ENCODE measurements at places on chromosomes 7 and 10.

DNA sequence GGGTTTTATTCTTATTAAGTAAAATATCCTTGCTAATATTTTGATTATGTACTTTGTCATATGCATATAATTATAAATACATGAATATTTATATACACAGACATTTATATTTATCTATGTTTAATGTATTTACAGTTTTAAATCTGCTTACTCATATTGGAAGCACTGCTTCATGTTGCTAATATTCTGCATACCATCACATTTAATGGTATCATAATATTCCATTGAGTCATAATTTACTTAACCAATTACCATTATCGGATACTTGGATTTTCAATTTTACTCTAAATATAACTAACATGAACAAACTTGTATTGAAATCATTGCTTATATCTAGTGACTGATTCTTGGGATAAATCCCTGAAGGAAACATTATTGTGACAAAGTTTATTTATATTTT, 155.2 kb downstream of the MBL2 start:
- DNase-seq: no peak

DNA sequence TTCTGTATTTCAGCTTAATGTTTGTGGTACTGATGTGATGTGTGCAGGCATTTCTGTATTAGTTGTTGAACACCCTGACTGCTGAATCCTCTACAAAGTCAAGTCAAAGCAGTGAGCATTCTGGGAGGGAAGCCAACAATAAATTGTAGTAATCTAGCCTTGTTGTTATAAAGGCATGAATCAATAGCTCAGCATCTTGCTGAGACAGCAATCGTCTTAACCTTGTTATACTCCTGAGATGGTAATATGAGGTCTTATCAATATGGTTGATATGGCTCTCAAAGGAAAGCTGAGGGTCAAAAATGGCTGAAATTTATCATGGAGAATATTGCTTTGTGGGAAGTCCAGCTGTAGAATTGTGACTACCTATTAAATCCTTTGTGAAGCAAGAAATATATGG, 299.4 kb downstream of the DNAJB9 start:
- DNase-seq: no peak

DNA sequence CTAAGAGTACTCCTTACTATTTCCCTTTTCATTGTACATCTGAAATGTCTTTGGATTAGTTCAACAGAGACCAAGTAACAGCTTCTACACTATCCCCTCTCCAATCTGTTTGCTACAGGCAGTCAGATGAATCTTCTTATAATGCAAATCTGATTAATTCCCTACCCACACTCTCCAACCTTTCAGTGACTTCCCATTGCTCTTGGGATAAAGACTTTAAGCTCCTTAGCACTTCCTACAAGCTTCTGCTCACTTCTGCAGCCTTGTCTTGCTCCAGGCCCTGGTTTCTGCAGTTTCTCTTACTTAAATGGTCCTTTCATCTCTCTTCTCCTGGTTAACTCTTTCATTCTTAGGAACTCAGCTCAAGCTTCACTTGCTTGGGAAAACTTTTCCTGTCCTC, 65.2 kb upstream of the FEZF1 start:
- no peak for DNase-seq

DNA sequence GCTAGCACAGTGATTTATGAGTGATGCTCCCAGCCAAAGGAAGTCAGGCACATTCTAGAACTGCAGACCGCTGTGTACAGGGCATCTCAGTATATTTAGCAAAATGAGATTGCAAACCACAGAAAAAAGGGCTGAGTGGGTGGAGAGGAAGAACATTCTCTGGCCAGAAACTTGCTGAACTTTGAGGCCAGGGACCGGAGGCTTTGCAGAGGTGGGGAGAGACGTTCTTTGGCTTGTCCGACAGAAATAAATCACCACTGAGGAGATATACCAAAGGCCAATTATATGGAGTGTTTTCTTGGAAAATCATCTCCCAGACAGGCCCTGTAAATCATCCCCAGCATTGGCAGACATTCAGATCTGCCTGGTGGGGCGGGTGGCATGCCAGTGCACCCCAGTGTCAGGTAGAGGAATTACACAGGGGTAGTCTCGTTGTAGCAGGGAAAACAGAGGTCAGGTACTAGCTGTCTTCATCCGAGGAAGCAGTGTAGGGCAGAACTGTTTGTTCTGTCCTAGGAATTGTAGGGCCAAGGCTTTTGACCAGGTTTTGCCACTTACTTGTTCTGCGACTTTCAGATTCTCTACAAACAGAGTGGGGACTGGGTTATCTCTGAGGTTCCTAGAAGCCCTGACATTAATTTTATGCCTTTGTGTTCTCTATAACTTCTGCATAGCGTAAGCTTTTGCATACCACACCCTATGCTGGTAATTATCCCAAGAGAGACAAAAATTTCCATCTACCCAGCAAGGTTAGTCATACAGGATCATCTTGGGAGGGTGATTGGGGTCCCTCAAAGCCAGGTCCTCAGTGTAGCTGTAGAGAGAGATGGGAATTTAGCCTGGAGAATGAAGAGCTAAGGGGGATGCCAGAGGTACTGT, 655.6 kb downstream of the LRMDA start:
- no peak for DNase-seq

- DNase-seq: no peak
Measured at GRCh38 chr10:6254201-6254600, 51.5 kb downstream of the PFKFB3 start.

DNA sequence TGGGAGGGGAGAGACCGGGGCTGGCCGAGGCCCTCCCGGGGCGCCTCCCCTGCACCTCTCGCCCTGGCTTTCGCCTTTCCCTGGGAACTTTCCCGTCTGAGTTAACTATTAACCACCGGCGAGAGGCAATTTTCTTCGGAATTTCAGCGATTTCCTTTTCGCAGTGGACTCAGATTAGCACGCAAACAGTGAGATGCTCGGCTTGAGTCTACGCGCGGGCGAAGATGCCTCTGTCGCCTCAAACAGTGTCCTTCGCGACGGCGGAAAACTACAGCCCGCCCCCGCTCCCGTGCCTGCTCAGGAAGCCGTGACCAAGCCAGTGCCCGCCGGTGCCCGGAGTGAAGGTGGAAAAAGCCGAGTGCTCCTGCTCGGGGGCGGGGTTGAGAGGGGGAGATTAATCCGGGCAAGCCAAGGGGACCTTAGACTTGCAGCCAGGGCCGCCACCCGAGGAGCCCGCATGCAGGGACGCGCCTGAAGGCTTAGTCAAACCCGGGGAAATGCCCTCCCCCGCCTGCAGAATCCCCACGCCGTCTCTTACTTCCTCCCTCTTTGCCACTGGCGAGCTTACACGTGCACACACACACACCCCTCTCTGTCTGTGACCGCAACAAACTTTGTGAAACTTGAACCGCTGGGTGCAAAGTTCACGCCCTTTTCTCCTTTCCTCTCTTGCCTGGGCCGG, 14.5 kb upstream of the PAX2 start:
- DNase-seq: peak; percentile 40

- DNase-seq: no peak
Measured at GRCh38 chr7:4177001-4177400, 505.1 kb upstream of the FOXK1 start.

DNA sequence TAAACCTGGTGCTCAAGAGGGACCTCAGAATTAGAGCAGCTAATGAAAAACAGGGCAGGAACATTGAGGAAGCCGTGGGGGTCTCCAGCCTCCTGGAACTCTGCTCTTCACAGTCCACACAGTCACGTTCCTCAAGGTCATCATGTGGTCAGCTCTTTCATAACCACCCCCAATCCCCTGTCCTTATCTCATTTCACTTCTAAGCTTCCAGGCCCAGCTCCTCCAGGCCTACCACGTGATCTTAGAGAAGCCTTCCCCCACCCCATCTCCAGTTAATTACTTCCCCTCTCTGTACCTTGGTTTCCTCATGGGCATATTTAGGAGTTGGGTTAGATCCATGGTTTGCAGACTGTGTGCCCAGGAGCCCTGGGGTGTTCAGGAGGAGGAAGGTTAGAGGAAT, 106.4 kb upstream of the TCF7L2 start:
- DNase-seq: no peak

DNA sequence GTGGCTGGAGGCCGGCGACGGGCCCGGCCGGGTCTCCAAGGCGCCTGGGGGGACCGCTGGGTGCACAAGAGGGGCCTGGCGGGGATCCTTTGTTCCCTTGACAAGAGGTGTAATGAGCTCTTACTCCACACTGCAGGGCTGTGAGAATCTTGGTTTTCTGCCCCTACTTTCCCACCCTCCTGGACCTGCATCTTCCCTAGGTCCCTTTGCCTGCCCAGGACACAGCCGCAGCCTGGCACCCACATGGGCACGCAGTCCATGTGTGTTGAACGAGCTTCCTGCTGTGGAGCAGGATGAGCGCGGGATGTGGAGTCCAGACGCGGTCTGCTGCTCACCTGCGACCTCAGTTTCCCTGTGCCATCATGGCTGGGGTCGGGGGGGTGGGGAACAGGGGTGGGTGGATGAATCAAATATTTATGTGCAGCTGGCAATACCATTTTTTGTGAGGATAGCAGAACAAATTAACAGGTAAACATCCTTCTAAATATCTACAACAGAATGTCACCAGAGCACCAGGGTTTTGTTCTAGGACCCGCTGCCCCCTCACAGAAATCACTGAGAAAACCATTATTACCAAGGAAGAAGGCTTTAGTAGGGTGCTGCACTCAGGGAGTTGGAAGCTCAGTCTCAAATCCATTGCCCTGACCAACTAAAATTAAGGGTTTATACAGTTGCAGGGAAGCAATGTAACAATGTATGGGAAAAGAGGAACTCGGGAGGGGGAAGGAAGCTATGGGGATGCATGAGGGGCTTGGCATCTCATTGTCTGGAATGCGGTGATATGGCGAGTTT, 474 bp upstream of the NSMCE4A start:
- DNase-seq: no peak

GRCh38 chr7:7681191-7681935, 37.0 kb downstream of the RPA3 start:
- peak; percentile 53 for DNase-seq

DNA sequence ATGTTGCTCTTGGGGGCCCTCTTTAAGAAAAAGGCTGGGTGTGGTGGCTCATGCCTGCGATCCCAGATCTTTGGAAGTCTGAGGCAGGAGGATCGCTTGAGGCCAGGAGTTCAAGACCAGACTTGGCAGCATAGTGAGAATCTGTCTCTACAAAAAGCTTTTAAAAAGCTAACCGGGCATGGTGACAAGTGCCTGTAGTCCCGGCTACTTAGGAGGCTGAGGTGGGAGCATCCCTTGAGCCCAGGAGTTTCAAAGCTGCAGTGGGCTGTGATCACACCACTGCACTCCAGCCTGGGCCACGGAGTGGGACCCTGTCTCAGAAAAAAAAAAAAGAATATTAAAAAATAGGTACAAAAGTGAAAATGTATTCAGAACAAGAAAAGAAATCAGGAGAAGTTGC, 38.1 kb upstream of the SLC39A12 start:
- DNase-seq: no peak

- no peak for DNase-seq
Measured at GRCh38 chr7:107953924-107954303, 49.0 kb downstream of the LAMB1 start.

GRCh38 chr10:103885617-103886016, 30.2 kb upstream of the SH3PXD2A start:
- no peak for DNase-seq

- DNase-seq: no peak
Measured at GRCh38 chr10:33326933-33327332, 7.5 kb downstream of the NRP1 start.

DNA sequence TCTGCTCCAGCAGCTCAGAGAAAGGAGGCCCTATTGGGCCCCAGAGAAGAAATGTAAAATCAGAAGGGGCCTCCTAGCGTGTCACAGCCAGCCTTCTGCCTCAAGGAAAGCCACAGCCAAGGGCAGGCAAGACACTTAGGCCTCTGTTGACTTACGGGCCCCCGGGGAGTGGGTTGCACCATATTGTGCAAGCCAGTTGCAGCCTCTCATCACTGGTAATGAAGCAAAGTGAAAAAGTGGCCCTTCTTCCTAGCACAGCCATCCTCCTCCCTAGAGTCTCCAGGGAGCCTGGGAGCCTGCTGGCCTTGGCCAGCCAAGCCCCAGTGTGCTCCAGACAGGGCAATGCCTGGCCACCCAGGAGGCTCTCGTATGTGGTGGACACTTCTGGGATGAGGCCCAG, 56.2 kb upstream of the GDF10 start:
- no peak for DNase-seq

- no peak for DNase-seq
Measured at GRCh38 chr7:138553805-138554204, 93.7 kb downstream of the TRIM24 start.

DNA sequence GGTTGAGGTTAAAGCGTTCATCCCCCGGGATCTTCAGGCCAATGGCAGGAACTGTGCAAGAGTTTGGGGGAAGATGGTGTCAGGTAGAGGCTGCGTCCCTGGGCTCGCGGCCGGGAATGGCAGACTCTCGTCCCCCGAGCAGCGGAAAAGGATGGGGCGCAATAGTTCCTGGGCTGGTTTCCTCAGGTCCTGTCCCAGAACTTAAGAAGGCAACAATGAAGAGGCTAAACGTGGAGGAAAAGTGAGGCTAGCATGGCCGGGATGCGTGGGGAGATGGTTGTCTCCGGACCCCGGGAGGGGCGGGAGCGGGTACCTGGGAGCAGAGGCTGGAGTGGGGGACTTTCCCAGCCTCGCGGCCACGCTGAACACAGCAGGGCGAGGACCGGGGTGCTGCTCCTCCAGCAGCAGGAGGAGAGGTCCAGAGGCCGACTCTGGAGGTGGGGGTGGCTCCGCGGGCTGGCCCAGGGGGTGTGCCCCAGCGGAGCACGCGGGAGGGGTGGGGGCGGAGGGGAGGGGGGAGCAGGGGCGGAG, 882 bp downstream of the IRF5 start:
- DNase-seq: no peak

- peak; percentile 1 for DNase-seq
Measured at GRCh38 chr10:124728830-124729661, 15.1 kb downstream of the FAM53B start.

DNA sequence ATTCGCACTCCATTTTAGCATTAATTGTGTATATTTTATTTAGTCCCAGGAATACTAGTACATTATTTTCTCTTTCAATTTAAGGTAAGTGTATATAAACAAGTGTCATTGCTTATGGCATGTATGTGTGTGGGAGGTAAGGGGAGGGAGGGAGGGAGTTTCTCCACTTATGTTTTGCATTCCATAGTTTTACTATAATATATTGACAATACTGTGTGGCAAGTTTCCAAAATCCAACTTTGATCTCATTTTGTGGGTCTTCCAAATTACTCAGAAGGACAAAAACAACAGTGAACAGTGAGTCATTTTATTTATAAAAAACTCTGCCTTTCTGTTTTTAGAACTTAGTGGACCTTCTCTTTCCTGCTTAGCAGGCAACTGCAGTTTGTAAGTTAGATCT, 102.3 kb upstream of the SEMA3E start:
- DNase-seq: no peak

GRCh38 chr10:102009801-102010425, 46.1 kb downstream of the ARMH3 start:
- DNase-seq: peak; percentile 57

DNA sequence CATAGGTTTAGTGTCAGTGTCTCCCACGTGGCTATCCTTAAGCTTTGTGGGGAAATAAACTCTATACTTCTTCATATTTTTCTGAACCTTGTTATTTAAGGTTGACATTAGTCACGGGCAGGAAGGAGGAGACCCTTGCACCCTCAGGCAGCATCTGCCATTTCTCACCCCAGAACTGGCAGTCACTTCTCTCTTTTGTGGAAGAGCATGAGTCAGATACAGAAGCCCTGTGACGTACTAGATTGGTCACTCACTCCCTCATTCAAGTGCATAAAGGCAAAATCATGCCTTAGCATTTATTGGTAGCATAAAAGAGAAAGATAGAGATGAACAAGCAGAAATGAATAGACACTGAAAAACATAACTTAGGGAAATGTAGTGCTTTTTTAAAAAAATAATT, 206.0 kb upstream of the MDFIC start:
- DNase-seq: no peak

GRCh38 chr7:99461221-99461620, 4.7 kb downstream of the ATP5MF start:
- no peak for DNase-seq

All from DND-41 (cell line).